ENCODE measurements at places on chromosomes 5 and 9.

DNA sequence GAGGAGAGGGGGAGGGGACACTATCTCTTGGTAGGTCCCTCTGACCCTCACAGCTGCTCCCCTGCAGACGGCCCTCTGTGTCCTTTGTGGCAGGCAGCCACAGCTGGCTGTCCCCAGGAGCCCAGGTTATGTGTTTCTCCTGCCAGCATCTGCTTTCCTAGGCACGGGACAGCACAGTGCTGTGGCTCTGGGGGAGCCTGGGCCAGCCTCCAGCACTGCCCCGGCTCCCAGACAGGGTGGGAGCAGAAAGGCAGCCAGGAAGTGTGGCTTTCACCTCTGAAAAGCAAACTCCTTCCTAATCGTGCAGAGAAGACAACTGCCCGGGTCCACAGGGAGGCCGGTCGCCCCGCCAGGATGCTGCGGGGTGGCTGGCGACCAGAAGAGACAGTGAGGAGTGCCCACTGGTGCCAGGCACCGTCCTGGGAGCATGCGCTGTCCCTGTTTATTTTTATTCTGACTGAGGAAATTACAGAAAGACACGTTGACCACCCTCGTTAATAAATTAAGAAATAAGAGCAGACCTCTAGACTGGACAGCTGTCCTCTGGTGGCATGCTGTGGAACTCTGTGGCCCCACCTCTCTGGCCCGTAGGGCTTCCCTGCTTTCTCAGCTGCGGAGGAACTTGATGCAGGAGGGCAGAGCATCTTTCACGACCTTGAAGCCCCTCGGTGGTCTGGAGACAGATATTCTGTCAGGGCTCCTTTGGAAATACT lies 240.3 kb downstream of the FANCC start:
- no peak for DNase-seq

- no peak for DNase-seq
These were observed 1062.3 kb upstream of the CDH10 start for GRCh38 chr5:25707093-25707492.

DNA sequence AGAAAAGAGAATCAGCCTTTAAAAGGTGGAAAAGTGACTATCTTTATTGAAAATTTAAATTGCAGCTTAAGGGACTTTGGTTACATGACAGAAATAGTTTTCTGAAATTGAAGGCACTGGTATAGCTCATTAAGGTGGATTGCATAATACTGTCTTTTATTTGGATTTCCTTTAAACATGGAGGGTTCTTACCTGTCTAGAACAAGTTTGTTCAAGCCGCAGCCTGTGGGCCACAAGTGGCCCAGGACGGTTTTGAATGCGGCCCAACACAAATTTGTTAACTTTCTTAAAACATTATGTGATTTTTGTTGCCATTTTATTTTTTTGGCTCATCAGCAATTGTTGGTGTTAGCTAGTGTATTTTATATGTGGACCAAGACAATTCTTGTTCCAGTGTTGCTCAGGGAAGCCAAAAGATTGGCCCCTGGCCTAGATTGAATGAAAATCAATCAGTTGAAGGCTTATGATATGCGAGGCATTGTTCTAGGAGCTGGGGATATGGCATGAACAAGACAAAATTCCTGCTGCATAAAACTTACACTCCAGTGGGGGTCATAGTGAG lies 18.0 kb downstream of the NNT start:
- DNase-seq = no peak

DNA sequence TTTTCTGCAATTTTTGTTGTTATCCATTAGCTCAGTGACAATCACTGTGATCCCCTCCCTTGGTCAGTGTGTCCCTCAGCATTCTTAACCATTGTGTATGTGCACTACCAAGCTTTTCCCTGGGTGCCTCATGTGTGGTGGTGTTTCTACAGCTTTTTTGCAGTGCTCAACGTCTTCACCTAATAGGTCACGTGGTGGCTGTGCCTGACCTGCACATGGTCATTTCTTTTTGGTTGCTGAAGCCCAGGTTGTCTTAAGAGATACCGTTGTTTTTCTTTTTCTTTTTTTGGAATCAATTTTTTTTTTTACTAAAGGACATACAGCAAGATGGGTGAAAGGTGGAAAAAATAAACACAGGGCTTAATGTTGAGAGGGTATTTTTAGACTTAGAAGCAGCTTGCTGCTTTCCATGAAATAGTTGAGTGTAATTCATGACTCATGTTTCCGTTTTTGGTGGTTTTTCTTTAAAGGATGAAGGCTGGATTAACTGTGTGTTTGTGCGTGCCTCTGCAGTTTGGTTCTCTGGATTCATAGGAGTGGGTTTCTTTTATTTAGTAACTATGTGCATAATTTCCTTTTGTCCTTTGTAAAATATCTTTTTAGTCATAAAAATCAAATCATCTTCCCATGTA lies 22.2 kb downstream of the SH3GL2 start:
- DNase-seq = no peak

DNA sequence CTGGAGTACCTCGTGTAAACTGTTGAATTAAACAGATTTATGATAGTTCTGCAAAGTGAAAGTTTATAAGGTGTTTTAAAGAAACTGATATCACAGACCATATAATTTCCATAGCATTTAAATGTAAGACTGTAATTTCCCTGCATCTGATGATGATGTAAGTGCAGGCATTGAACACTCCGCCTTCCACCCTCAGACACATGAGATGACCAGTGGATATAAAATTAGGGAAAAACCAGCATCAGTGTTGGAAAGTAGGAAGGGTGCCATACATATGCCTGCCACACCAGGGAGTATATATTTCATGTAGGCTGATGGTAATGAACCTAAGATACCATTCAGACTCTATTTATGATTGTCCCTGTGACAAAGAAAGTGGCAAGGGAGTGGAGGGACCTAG lies 519.2 kb downstream of the ACTL7B start:
- no peak for DNase-seq

Data from T-helper 1 cell (primary cell).